ENCODE measurements at places on chromosomes 2 and 18.

DNA sequence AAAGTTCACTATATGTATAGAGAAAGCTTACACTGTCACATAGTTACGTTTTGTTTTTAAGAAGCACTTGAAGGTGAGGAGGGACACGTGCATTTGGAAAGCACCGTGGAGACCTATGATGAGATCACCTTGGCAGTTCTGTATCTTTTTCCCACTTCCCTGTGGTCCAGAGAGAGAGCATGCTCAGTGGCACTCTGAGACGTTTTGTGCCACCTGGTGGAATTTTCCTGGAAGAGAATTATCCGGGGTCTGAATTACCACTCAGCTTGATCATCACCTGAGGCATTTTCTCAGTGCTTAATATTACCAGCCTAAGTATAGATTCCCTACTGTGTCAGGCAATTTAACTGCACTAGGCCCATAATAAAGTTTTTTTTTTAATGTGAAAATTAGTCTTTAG lies 469.4 kb upstream of the SMIM21 start:
- DNase-seq = no peak

GRCh38 chr2:199341123-199341522 lies 116.6 kb downstream of the SATB2 start:
- no peak for DNase-seq

GRCh38 chr18:39448942-39449341 lies 1883.3 kb upstream of the CELF4 start:
- DNase-seq = no peak

GRCh38 chr18:40283560-40283959 lies 1671.5 kb upstream of the PIK3C3 start:
- DNase-seq = no peak

DNA sequence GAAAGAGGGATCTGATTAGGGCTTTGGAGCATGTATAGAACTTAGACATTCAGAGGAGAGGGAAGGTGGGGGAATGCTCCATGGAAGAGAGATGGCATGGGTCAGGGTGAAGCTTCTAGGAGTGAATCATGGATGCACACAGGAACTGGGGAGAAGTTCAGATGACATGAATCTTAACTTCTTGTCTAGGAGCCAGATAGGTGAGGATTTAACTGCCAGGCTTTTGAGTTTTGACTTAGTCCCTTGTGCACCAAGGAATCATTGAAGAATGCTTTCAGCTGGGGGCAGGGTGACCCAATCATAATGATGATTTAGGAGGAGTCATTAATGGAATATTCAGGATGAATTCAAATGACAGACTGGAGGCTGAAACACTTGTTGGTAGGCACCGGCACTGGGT lies 48.7 kb downstream of the ACYP2 start:
- DNase-seq = no peak
